ENCODE measurements at places on chromosomes 3 and 15.
A peak's percentile ranks its signal among the peaks of the same experiment; 100 is the strongest.

- DNase-seq, result no peak
Observed at GRCh38 chr15:74050127-74050526, 32.2 kb downstream of the GOLGA6A start.

GRCh38 chr3:190130696-190131095, 10.0 kb upstream of the P3H2 start:
- no peak for DNase-seq

DNA sequence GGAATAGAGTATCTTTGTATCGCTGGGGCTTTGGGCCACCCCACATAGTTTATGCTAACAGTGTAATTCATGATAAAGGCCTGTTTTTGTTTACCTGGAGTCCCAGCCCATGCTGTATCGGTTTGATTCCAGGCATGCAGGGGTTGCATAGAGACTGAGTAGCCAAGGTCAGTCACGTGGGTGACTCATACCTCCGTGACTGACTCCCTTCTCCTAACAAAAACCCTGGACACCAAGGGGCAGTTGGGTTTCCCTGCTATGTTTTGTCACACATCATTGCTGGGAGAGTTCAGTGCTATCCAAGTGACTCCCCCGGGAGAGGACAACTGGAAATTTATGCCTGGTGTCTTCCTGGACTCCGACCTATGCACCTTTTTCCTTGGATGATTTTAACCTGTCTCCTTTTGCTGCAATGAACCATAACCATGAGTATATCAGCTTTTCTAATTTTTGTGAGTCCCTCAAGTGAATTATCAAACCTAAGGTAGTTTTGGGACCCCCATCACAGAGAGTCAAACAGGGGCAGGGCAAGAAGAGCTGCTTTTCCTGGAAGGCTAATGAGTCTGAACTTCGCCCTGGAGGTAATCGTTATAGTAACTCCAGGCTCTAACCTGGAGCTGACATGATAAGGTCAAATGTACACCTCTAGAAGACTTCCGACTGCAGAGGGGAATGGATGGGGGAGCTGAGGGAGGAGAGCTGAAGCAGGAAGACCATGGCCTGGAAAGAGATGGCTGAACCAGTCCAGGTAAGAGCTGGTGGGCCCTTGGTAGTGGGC, 57.0 kb downstream of the SRGAP3 start:
- DNase-seq, result no peak

GRCh38 chr3:100159331-100160153, 45.2 kb upstream of the FILIP1L start:
- no peak for DNase-seq

DNA sequence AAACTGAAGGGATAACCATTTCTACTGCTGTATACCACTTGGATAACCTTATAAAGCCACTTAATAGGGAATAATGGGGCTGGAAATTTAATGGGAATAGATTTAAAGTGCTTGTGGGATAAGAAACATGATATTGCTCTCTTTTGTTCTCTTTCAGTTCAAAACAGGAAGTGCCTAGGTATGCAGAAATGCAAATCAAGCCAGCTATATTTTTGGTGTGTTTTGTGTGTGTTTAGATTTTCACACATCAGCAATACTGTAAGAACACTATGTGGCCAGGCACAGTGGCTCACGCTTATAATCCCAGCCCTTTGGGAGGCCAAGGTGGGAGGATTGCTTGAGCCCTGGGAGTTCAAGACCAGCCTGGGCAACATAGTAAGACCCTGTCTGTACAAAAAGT, 442.3 kb upstream of the TPRG1 start:
- DNase-seq, result no peak

GRCh38 chr3:10523561-10523960, 18.2 kb upstream of the ATP2B2 start:
- DNase-seq, result no peak

- DNase-seq, result no peak
Observed at GRCh38 chr3:43217206-43217605, 69.1 kb upstream of the SNRK start.

DNA sequence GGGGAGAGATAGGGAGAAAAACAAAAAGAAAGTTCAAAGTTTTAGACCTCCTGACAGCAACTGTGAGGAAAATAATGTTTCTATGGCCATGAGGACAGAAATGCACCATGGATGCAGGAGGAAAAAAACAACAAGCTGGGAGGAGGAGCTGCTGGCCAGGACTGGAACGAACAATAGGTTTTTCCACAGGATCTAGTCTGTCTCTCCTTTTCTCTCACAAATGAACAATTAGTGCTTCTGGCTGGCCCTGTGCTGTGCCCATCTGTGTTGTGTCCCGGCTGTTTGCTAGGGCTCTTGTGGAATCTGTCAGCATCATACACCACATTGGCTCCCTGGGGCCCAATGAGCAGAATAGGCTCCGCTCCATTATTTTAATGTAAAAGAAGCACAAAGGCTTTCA, 15.2 kb downstream of the GK5 start:
- DNase-seq, result no peak

DNA sequence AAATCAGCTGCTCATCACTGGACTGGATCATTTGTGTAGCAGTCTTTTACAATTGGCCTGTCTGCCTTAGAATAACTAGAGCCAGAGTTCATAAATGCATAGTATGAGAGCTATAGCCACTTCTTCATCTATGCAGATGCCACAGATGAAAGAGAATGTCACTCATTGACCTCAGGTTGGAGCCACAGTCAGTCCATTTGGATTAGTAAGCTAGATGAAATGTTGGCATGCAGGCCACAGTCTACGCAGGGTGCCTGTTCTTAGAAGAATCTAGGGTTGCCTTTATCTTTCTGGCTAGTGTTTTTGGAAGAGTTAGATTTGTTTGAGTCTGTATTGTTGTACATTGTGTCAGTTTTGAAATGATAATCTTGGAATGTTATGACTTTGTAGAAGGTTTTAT, 25.4 kb upstream of the EDEM1 start:
- DNase-seq, result no peak

GRCh38 chr3:113507501-113508067, 7.4 kb downstream of the SPICE1 start:
- no peak for DNase-seq

- DNase-seq, result no peak
Observed at GRCh38 chr3:127329631-127330285, 41.9 kb upstream of the PRR20G start.

GRCh38 chr15:84883916-84884781, at the start of gene SLC28A1:
SLC28A1 (plus strand) TSS chr15:84884662; CDS start chr15:84887761, 3,099 bp downstream.
- no peak for DNase-seq

DNA sequence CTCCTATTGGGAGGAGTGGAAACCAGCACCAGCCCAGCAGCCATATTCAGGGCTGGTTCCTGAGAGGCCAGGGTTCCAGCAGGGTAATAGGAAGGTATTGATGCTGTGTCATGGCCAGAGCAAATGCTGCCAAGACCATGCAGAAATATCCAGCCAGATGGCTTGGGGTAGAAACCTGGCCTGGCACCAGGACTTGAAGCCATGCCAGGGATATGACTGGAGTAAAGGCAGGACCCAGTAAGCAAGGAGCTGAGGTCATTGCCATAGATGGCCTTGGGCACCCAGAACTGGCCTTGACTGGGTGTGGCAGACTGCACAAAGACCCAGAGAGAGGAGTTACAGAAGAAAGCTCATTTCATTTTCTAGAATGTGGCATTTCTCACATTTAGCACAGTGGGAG, 257.6 kb upstream of the GOLGA6L4 start:
- no peak for DNase-seq

GRCh38 chr3:189204167-189204866, 32.5 kb downstream of the TPRG1 start:
- no peak for DNase-seq

DNA sequence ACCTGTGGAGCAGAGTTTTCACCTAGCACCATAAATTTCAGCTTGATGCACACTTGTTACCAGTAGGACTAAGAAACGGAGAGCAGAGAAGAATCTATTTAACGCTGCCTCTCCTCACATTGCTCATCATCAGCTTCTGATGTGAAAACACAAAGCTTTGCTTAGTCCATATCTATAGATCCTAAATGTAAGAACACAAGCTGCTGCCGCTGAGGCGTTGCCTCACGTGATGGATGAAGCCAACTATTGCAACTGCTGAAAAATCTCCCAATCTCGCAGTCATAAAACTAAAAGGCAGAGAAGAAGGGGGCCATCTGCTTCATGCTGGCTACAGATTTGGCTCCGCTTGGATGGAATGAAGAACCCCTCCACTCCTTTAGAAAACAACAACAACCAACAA, 42.7 kb downstream of the CADPS start:
- DNase-seq, result no peak

DNA sequence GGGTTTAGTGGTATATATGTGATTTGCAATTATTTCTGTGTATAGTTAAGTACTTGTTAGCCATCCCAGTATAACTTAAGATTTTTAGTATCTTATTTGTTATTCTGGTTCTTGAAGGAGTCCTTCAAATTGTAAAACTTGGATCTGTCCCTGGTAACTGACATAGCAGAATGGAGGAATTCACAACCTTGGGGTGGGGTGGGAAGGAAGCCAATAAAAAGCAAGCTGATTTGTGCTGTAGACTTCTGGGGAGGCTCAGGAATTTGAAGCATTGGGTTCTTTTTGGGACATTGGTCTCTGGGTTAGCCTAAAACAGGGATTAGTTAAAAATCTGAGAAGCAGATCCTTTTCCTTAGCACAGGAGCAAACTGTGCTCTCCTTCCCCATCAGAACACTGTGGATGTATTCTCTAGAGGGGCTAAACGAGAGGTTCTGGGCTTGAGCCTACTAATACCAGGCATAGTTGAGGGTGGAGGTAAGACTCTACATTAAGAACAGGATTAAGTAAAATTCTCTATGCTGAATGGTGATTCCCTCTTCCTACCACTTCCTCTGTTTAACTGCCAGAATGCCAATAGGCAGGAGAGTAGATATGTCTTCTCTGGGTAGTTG, 42.2 kb downstream of the GMPS start:
- no peak for DNase-seq

GRCh38 chr15:47410247-47410646, 307.1 kb upstream of the SEMA6D start:
- DNase-seq, result peak; percentile 4

GRCh38 chr3:29153811-29154210, 127.1 kb upstream of the RBMS3 start:
- DNase-seq, result peak; percentile 49

GRCh38 chr3:81761904-81762580, 597 bp upstream of the GBE1 start:
- no peak for DNase-seq

DNA sequence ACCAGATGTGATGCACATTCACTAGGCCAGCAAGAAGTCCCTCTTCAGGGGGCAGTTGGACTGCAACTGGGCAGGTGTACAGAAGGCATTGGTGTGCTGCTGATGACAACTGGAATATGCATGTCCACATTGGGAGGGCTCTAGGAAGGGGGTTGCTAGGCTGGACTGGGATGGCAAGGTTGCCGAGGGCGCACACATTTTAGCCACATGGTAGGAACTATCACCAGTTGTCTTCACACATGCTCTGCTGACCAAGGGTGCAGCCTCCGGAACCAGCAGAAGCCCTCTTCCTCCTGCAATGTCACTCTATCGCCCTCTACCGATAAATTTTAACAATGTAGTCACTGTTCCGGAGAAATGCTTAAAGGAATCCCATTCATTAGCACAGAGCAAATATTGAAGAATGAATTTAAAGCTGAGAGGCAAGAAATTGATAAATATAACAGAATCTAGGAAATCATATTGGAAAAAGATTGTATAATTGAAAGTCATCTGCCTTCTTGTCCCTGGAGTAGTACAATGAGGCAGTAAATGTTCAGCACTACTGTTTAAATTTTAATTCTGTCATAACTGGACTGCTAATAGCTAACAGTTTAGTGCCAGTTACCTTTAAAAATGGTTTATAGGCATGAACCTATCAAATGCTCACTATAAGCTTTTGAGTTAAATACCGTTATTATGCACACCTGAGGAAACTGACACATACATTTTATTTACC, 22.6 kb upstream of the LYSMD4 start:
- DNase-seq, result peak; percentile 84

DNA sequence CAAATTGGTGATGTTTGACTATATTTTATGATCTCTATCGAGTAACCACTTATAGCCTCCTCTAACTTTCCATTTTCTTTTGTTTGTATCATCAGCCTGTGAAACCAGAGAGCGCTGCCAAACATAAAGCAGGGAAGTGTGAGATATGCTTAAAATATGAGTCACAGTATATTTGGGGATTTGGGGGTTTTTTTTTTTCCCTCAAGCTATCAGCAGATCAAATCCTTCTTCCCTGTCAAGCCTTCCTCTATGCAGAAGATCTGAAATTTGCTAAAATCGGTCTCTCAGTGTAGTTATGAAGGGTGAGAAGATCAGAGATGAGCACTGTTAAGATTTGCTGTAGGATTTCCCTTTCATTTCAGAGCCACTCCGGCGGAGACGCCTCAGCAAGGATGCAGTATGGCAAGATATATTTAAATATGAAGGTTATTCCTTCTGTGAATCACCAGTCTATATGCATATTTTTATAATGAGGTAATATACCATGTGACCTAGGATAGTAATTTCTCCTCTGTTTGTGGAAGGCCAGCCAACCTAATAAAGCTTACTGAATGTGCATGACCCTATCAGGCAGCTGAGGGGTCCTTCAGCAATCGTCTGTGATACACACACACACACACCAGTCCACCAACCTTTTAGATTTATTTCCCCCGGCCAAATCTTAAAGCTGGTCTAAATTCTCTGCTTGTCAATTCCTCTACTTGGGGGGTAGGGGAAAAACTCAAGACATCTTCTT, 474.1 kb downstream of the FOXP1 start:
- no peak for DNase-seq

DNA sequence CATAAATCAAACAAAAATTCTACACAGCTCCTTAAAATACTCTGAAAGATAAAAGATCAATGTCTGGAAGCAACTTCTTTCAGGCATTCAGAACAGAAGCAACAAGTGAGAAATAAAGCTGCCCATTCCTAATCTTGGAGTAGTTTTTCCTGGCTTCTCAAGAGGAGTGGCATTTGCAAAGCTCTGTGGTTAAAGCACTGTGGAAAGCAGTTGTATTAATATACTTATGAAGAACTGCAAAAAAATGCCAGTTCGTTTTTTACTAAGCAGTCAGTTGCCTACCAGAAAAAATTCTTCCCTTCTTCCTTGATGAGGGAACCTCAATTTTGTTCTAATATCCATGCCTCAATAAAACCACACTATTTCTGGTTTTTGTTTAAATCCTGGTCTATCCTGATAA, 197.8 kb downstream of the TNIK start:
- no peak for DNase-seq

- no peak for DNase-seq
Observed at GRCh38 chr15:40287968-40288367, 5.1 kb upstream of the ANKRD63 start.

DNA sequence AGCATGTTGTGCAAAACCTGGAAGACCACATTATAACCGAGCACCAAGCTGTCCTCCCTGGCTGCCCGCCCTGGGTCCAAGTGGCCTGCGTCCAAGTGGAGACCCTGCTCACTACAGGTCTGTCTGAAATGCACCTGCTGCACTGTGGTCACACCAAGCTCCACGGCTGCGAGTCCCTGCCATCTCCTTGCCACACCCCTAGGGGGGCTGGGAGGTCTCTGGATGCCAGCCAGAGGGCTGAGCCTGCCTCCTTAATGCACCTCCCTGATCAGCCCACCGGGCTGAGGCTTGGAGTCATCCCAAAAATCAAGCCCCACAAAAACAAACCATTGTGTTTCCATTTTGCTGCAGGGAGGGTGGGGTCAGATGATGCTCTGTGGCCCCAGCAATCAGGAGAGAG, 187.1 kb downstream of the MEGF11 start:
- DNase-seq, result no peak

GRCh38 chr3:53753518-53754183, 92.6 kb downstream of the CHDH start:
- DNase-seq, result no peak

GRCh38 chr3:114155370-114155821, 23.5 kb downstream of the DRD3 start:
- DNase-seq, result peak; percentile 57

- DNase-seq, result no peak
Observed at GRCh38 chr3:161977850-161978249, 481.2 kb downstream of the OTOL1 start.

- no peak for DNase-seq
Observed at GRCh38 chr3:27317096-27317495, 52.1 kb downstream of the NEK10 start.
